ENCODE measurements at places on chromosomes 4 and X.

DNA sequence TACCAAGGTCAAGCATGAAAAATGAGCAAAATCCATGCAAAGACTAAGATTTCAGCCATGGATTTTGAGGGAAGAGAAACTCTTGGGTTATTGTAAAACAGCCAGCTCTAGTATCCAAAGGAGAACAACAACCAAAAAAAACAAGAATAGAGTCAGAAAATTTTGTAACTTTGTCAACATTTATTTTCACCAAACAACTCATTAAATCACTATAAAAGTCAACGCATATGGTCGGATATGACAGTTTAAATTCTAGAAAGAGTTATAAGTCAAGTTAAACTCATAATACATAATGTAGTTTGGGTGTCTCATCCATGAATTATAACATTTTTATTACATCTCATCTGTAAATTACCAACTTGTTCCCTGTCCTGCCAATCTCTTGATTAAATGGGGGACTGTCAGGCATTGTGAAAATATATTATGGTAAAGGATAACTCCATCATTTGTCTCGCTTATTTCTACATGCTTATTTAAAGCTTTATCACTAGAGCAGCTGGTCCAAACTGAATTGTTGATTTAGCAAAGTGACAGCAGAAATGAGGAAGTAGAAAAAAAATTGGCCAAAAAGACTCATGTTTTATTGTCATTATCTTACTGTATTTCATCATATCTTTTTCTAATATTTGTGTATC, 224.8 kb upstream of the NOCT start:
- no peak for DNase-seq

DNA sequence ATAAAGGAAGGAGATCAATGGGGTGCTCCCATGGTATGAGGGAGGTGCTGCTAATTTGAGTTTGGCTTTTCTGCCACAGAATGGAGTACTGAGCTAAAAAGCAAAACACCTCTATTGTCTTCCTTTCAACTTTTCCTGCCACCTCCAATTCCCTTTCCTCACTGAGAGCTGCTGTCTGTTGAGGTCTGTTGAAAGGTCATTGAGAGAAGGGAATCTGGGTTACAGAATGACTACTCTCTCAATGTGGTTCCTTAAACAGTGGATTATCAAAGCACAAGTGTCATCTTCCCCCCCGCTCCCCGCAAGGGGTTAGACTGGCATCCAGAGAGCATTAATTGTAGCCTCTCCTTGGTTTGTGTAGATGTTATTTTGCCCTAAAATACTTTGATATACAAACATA, 10.7 kb downstream of the USP9X start:
- DNase-seq: no peak

- DNase-seq: no peak
Measured at GRCh38 chr4:137181293-137181899, 350.9 kb downstream of the PCDH18 start.

DNA sequence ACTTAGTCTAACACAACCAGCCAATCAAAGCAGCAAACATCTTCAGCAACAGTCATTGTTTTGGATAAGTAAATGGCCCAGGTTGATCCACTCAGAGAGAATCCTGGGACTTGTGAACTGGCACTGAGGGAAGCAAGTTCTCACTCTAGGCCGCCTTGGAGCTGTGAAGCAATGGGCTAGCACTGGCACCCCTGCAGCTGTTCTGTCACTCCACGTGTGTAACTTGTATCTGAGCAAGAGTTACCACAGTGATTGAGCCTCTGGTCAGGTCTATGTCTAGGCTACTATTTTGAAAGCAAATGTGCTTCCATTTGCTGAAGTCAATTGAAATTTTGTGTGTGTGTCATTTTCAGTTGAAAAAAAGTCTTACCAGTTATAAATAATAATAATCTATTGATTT, 57.2 kb upstream of the HS3ST1 start:
- no peak for DNase-seq

DNA sequence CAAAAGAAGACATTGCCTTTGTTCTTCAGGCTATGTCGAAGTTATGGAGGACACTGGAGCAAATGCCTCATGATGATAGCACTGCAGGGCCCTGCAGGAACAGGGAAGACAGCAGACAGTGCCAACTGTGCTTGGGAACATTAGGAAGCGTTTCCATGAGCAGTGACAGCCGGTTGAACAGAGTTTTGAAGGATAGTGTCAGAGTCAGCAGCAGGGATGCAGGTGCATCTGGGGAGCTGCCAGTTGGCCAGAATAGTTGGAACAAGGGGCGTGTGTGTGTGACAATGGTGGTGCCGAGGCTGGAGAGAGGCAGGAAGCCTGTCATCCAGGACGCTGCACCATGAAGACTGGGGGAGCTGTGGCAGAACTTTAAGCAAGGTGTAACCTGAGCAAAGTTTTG, 88.6 kb downstream of the SHROOM3 start:
- no peak for DNase-seq

DNA sequence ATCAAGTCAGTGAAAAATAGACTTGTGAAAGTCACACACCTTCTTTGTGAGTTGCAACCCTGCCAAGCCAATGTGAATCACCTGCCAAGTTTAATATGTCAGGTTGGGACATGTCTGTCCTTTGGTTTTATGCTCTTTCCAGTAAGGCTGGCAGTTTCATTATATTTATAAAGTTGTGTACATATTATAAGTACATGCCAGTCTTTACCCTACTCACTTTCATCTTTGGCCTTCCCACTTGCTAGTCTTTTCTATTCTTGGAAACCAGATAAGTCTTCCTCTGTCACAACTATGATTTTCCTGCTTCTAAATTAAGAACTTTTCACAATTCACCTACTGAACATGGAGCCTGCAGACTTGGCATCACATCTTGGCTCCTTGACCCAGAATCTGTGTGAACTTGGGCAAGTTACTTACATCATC, 680.7 kb upstream of the BOD1L1 start:
- no peak for DNase-seq

- no peak for DNase-seq
Measured at GRCh38 chrX:78548012-78548411, 111.1 kb downstream of the RTL3 start.

- DNase-seq: no peak
Measured at GRCh38 chrX:107576841-107577240, 51.5 kb upstream of the PRPS1 start.

DNA sequence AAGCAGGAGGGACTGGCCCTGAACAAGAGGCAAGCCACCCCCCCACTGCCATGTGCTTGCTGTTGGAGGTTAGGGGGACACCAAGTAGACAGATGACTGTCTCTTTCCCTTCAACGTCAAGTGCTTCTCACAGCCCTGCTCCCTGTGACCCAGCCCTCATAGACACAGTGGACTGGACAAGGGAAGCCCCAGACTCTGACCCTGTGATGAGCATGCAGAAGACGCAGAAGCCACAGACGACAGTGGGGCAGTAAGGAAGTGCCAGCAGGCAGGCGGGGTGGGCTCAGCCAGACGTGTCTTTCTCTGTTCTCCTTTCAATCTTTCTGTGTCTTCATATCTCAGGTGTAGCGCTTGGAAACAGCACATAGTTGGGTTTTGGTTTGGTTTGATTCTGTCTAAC, 2.4 kb upstream of the L1CAM start:
- DNase-seq: no peak

DNA sequence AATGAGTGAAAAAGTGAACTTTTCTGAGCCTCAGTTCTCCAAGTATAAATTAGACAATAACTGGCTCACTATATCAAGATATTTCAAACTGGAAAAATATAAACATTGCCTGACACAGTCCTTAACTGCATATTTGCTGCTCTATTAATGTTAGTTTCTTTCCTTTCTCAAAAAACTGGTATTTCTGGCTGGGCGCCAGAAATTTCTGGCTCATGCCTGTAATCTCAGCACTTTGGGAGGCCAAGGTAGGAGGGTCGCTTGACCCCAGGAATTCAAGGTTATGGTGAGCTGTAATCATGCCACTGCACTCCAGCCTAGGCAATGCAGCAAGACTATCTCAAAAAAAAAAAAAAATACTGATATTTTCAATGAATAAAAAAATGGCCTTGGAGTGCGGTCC, 227.0 kb downstream of the MAGEB17 start:
- no peak for DNase-seq

DNA sequence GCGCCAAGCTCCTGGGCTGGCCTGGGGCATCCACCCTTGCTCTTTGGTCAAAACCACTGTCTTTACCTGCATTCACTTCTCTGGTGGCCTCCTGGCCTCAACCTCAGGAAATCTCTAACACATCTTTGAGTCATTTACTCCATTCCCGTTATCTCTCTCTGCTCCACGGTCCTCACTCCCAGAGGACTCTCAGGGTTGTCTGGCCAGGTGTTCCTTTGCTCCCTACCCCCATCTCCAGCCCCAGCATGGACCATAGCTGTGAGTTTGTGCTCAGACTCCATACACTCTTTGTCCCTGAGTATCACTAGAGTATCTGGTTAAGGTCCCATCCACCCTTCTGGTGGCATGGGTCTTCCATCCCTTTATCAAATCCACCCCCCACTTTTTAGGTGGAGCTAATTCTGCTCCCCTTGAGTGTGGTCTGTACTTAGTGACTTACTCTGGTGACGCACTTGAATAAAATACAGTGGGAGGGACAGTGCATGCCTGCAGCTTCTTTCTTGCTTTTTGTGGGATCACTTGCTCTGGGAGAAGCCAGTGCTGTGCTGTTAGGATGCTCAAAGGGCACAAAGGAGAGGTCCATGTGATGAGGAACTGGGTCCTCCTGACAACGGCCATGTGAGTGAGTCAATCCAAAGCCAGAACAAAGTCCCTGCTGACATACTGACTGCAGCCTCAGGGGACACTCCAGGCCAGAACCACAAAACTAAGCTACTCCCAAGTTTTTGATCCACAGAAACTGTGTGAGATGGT, 44.3 kb downstream of the IGFBP7 start:
- DNase-seq: no peak

DNA sequence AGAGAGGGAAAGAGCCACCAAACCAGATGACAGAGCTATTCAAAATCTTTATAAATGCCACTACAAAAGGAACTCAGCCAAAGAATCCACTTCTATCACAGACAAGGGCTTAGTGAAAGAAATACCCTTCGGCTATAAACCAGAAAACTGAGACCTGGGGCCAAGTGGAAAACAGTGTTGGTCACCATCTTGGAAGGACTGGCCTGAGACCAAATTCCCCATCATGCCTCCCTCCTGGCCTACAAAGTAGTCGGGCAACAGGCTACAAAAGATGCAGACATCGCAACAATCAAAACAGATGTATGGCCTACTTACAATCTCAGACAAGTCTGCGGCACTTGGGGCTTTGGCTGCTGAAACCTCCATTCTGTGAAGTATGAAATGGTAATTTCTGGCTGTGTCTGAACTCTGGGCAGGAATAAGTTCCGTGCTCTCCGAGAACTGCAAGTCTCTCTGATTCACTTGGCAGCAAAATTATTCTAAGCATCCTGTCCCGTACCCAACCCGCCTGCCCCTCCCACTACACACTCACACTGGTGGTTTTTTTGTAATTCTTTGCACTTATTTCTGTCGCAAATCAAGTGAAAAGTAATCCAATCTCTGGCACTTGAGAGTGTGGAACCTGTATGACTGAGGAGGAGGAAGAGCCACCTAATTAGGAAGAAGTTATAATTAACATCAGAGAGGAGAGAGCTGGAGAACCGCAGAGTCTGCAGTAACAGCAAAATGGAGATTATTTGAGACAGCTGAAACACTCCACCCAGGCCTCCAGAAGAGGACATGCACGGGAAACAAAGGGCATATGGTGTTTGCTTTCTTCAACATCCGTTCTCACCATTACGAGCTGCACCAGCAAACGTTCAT, 87.8 kb downstream of the SH3KBP1 start:
- no peak for DNase-seq

DNA sequence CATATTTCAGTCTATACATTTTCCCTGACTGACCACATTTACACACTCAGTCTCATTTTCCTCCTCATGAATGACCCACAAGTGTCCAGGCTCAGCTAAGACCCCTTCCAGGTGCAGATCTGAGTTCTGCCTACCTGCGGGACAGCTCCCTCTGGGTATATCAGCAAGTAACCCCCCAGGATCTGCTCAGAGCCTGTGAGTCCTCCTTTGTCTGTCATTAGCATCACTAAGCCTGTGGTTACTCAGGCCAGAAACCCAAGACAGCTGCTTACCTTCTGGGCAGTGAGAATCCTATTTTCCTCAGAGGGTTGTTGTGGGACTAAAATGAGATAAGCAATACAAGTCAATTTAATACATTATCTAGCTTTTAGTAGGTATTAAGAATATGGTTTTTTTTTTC, 487.6 kb upstream of the BOD1L1 start:
- no peak for DNase-seq
